Lower lobe of right lung (tissue), 2 donors: ENCODE measurements at places on chromosomes 3 and 15. TPM values are rescaled to one million over a fixed set of nuclear protein-coding genes. Genes with fewer than 3 reads are reported as not detected.
A peak's percentile ranks its signal among the peaks of the same experiment; 100 is the strongest.

The HDGFL3 gene
- total RNA-seq: 26.5 TPM

The ANKRD63 gene
- total RNA-seq: not detected

The AHSG gene
- not detected for total RNA-seq

- DNase-seq: no peak
Observed at GRCh38 chr3:175989161-175989560, 1130.0 kb downstream of the NAALADL2 start.

GRCh38 chr3:65665915-65666314 is 372.8 kb downstream of the MAGI1 start:
- DNase-seq: no peak

GRCh38 chr15:69719527-69720240 is 267.1 kb downstream of the RPLP1 start:
- DNase-seq: peak; percentile 54

- no peak for DNase-seq
Observed at GRCh38 chr3:101988596-101988995, 139.3 kb downstream of the NFKBIZ start.

DNA sequence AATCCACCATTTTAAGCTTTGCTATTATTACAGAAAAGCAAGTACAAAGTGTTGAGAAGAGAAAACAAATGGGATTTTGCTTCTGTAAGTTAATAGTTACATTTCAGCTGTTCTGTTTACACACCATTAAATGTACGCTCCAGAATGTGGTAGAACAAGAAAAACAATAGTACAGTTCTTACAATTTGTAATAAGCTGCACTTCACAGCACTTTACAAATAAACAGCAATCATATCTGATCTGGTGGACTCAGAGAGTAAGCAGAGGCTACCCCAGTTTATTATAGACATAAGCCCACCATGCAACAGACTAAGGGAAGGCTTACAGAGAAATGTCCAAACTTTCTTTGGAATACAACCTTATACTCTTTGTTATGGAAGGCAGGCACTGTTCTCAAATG is 126.4 kb downstream of the OXSM start:
- DNase-seq: no peak

- no peak for DNase-seq
Observed at GRCh38 chr3:193590088-193590856, 2.7 kb upstream of the OPA1 start.
